ENCODE measurements at places on chromosomes 11 and 22. TPM values are rescaled to one million over a fixed set of nuclear protein-coding genes. Genes with fewer than 3 reads are reported as not detected.

DNA sequence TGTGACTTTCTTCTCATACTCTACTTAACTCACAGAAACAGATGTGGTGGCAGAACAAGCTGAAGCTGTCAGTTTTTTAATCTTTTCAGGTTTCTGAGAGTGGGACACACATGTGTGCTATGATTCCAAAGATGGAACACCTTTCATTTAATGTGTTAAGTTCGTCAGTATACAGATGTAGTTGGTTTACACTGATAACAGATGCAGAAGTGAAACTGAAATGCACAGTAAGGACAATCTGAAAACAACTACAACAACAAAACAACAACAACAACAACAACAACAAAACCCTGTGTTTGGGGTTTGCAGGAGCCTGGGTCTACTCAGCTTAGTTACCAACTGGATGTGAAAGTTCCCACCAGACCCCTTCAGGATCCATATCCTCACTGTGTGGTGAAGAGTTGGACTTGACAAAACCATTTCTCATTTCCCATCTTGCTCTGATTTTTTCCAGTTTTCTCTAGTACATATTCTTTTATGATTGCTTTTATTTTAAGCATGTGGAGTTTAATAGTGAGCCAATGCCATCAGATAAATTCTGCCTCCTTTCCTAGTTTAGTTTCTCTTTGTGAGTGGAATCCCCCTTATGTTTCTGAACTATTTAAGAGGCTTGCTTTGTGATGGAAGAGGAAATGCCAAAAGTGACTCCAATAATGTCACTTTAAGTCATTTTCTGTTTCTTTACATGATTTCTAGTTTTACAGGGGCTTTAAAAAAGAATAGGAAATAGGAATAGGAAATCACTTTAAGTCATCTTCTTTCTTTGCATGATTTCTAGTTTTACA lies 47.8 kb downstream of the ARHGAP42 start:
- H3K4me3 ChIP-seq, result no peak overlapping the region
- H3K27me3 ChIP-seq, result no peaks in the 10 kb centered on the region
- H3K27ac ChIP-seq, result no peak overlapping the region
- H3K4me1 ChIP-seq, result no peaks in the 10 kb centered on the region
- DNase-seq, result no peak

GRCh38 chr11:123518496-123519054 lies 88.5 kb downstream of the GRAMD1B start:
- DNase-seq, result no peak
- no peaks in the 10 kb centered on the region for H3K27me3 ChIP-seq
- no peak overlapping the region for H3K27ac ChIP-seq
- no peak overlapping the region for H3K4me3 ChIP-seq
- H3K36me3 ChIP-seq, result no peaks in the 10 kb centered on the region

DNA sequence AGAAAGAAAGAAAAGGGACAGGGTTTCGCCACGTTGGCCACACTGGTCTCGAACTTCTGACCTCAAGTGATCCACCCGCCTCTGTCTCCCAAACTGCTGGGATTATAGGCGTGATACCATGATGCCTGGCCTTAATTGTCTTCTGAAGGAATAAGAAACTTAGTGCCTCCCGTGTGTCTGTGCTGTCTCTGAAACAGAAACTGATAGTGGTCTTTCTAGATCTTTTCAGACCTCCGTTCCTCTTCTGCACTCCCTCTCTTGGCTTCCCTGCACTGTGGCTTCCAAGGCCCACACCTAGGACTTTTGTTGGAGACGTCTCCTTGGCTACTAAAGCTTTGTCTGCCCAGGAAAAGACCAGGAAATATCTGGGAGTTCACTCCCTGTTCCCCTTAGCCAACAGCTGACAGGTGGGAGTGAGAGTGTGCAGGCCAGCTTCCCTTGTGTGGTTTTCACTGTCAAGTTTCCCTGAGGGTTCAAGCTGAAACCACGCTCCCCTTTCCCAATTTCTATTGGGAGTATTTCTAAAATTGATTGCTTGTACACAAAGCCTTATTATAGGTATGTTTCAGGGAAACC lies 10.1 kb upstream of the HTR3B start:
- no peaks in the 10 kb centered on the region for H3K36me3 ChIP-seq
- DNase-seq, result no peak
- no peak overlapping the region for H3K4me3 ChIP-seq
- H3K4me1 ChIP-seq, result no peaks in the 10 kb centered on the region
- H3K27ac ChIP-seq, result no peak overlapping the region
- H3K27me3 ChIP-seq, result no peaks in the 10 kb centered on the region

DNA sequence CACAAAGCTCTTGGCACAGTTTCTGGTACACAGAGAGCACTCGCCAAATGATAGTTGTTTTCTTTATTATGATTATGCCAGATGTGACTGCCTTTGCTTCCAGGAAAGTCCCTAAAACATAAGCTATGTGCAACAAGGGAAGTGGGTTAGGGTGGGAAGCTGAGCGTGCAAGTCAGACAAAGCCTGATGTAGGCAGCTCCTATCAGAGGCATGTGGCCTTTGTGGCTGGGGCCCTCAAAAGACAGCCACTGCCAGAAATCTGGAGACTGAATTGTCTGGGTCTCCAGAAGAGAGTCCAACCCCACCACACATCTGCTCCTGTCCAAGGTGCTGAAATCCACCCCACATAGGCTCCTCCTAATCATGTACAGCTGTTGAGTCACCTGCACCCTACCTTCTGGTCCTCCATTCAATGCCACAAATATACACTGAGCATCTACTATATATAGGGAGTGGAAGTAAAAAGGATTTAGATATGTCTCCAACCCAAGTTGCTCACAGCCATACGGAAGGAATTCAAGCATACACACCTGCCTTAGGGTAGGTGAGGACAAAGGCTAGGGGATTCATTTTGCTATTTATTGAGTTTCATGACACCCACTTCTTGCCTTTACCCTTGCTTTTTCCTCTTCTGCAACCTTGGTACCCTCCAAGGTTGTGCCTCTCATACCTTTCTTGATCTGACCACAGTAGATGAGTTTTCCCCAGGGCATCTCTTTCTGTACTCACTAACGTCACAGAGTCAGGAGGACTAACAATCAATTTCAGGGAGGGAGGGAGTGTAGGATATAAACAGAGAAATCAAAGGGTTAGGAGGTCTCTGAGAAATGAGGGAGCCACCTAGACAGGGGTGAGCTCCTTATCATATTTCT lies 12.4 kb downstream of the SEC14L3 start:
- no peak overlapping the region for H3K4me3 ChIP-seq
- no peaks in the 10 kb centered on the region for H3K4me1 ChIP-seq
- H3K27me3 ChIP-seq, result no peaks in the 10 kb centered on the region

- H3K27me3 ChIP-seq, result no peaks in the 10 kb centered on the region
- H3K4me1 ChIP-seq, result peaks cover 9% of the 10 kb centered on the region
- no peak for DNase-seq
- no peak within 1 kb of the TSS for H3K27ac ChIP-seq
Measured at GRCh38 chr22:39097098-39098020, at the start of gene APOBEC3H. Gene APOBEC3H, plus strand, starts transcription at chr22:39097244. Its CDS starts 3,035 bp downstream, at chr22:39100279.

DNA sequence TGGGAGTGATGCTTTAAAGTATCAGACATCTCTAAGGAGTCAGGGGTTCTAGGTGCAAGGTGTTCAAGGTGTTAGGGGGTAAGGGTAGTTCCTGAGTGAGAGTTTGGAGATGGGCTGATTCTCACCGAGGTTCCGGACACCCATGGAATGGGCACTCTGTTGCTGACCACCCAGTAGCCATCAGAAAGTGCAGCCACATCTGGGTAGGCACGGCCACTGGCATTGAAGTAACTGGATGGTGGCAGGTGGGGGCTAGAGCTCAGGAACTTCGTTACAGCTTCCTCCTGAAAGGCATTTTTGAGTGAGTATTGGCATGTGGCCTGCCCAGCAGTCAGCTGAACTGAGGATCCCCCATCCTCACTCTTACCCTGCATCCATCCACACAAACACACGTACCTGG lies 3.0 kb upstream of the TAF10 start:
- H3K27me3 ChIP-seq, result no peaks in the 10 kb centered on the region
- no peaks in the 10 kb centered on the region for H3K4me1 ChIP-seq
- no peak overlapping the region for H3K27ac ChIP-seq
- peaks cover 25% of the 10 kb centered on the region for H3K36me3 ChIP-seq

- H3K4me3 ChIP-seq, result no peak overlapping the region
- no peaks in the 10 kb centered on the region for H3K27me3 ChIP-seq
- H3K36me3 ChIP-seq, result no peaks in the 10 kb centered on the region
- no peak overlapping the region for H3K27ac ChIP-seq
Measured at GRCh38 chr22:40567106-40567505, 69.4 kb downstream of the MRTFA start.

DNA sequence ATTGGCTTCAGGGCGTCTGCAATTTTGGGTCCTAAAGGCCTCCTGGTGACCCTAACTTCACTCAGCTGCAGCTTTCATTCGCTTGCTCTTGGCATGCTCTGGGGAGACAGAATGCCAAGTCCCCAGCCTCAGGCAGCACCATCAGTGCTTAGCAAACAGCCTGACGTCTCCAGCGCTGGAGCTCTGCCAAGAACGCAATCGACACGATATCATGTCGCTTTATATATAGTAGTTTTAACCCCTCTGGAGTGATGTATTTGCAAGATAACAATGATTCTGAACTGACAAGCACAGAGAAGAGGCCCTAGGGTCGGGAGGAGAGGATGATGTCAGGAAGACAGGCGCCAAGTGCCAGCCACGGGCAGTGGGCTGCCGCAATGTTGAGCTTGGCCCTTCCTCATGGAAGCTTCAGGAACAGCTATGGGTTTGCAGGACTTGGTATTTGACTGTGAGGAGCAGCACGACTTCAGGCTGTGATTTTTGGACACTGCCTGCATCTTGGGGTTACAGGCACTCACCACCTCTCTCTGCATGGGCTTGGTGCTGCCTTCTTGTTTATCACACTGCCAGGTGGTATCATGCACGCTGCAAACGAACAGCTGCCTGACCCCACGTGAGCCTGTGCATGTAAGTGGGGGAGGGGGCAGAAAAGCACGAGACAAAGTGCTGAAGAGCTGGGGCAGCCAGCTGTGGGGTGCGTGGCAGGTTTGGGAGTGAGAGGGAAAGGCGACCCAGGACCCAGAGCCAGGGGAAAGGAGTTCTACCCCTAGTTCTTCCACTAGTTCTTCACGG lies 26.1 kb downstream of the B3GAT1 start:
- no peaks in the 10 kb centered on the region for H3K36me3 ChIP-seq
- H3K4me1 ChIP-seq, result no peaks in the 10 kb centered on the region
- H3K27me3 ChIP-seq, result no peaks in the 10 kb centered on the region
- H3K27ac ChIP-seq, result no peak overlapping the region
- no peak overlapping the region for H3K4me3 ChIP-seq
- no peak for DNase-seq

DNA sequence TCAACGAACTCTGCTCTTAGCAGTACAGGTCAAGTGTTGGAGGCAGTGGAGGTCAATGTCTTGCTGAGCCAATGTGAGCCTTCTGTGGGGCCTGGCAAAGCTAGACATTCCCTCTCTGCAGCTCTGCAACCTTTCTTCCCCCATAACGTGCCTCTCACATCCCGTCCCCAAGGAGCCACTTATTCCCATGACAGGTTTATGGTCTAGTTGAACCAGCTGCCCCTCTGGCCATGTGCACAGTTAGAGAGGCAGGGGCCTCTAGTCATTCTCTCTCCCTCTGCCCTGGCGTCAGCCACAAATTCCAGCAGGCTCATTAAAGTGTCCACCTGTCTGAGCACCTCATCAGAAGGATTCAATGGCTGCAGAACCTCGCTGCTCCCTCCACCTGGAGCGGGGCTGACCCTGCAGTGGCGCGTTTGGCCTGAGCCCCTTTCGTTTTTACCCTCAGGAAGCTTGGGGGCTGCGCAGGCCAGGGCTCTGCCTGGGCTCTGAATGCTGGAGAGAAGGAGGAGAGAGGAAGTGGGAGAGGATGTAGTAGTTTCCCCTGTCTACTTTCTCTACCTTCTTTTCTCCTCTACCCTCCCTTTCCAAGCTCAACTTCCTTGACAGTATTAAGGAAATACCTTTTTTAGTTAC lies 302.1 kb upstream of the B3GAT1 start:
- no peaks in the 10 kb centered on the region for H3K27me3 ChIP-seq
- no peaks in the 10 kb centered on the region for H3K36me3 ChIP-seq
- H3K27ac ChIP-seq, result no peak overlapping the region
- H3K4me3 ChIP-seq, result no peak overlapping the region

GRCh38 chr11:116955949-116956348 lies 118.5 kb upstream of the APOA1 start:
- H3K4me1 ChIP-seq, result peaks cover 21% of the 10 kb centered on the region
- H3K4me3 ChIP-seq, result no peak overlapping the region
- H3K27ac ChIP-seq, result peak overlapping the region; percentile 49
- DNase-seq, result no peak
- no peaks in the 10 kb centered on the region for H3K27me3 ChIP-seq

DNA sequence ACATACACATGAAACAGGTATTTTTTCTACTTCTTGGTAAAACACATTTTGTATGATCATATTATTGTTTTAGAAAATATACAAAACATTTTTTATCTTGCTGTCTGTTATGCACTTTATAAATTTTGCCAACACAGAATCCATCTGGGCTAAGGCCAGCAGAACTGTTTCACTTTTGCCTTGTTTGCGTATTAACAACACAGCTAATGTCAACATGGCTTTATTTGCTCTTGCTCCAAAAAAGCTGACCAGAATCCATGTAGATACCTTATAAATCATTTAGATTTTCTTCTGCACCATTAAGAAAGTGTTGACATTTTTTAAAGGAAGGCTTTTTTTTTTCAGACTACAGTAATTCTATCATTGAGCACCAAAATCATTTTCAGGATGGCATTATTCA lies 58.1 kb upstream of the PGR start:
- H3K27me3 ChIP-seq, result no peaks in the 10 kb centered on the region
- H3K4me1 ChIP-seq, result no peaks in the 10 kb centered on the region
- H3K36me3 ChIP-seq, result no peaks in the 10 kb centered on the region
- no peak for DNase-seq
- H3K4me3 ChIP-seq, result no peak overlapping the region

- H3K27ac ChIP-seq, result peak overlapping the region; percentile 22
- H3K36me3 ChIP-seq, result peaks cover 13% of the 10 kb centered on the region
- no peaks in the 10 kb centered on the region for H3K27me3 ChIP-seq
- H3K4me1 ChIP-seq, result peaks cover 54% of the 10 kb centered on the region
Measured at GRCh38 chr11:19953909-19954308, 206.4 kb downstream of the DBX1 start.

- peak; percentile 64 for DNase-seq
- H3K36me3 ChIP-seq, result no peaks in the 10 kb centered on the region
- no peak overlapping the region for H3K4me3 ChIP-seq
- peak overlapping the region; percentile 84 for H3K27ac ChIP-seq
- H3K27me3 ChIP-seq, result no peaks in the 10 kb centered on the region
Measured at GRCh38 chr11:111938687-111939160, 1.6 kb downstream of the DIXDC1 start.

- no peaks in the 10 kb centered on the region for H3K4me1 ChIP-seq
- H3K27me3 ChIP-seq, result no peaks in the 10 kb centered on the region
- no peak for DNase-seq
Measured at GRCh38 chr11:9351321-9351881, 33.1 kb upstream of the IPO7 start.

The SMARCB1 gene
- total RNA-seq, result 45.9 TPM

The ME3 gene
- 20.5 TPM for total RNA-seq

The PLEKHB1 gene
- 13.0 TPM for total RNA-seq

The CASP1 gene
- 8.8 TPM for total RNA-seq

Data from right atrium auricular region (tissue), 2 donors.